ENCODE measurements at places on chromosomes 4 and X.

DNA sequence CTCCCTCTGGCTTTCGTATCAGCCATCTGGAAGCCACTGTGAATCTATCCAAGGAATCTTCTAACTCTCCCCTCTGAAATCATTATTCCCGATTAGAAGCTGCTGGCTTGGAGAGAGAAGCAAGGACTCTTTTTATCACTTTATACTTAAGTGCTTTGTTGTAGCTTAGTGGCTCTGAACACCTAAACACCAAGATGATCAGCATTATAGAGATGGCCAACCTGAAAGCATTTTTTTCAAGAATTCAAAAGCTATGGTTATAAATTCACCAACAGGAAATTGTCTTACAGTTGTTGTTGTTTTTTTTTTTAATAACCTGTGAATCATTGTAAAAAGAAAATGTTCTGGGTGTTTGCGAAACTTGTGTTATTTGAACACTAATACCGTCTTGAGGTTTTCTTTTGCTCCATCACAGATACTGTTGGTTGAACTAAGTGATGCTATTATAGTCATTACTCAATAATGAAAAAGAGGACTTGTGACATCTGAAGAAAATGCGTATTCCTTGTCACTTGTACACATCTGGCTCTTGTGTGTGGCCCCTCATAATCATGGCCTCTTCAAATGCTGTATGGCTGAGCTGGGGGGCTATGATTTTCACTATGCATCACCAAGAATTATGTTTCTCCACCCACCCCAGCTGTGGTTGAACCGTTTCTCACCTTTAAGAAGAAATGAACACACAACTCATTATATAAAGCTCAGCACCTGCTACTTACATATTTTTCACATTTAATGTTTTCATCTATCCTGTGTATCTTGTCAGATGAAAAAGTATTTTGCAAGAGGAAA lies 11.8 kb upstream of the SMIM43 start:
- no peak for DNase-seq

DNA sequence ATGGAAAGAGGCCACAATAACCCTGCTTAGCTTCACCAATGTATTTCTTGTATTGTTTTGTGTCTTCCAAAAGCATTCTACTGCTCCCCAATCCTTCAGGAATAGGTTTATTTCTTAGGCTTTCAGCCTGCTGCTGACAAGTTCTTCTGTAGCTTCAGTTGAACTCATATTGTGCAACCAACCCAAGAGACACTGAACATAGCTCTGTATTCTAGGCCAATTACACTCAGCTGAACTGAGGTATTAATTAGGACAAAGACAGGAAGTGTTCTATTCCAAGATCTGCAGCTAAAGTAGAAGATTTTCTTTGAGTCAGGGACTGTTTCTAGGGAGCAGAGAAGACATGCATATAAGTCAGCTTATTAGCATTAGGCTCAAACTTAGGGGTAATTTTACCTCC lies 151.8 kb downstream of the LHFPL1 start:
- DNase-seq: no peak

- DNase-seq: no peak
These were observed 1646.6 kb upstream of the PCDH7 start for GRCh38 chr4:29073571-29073970.

DNA sequence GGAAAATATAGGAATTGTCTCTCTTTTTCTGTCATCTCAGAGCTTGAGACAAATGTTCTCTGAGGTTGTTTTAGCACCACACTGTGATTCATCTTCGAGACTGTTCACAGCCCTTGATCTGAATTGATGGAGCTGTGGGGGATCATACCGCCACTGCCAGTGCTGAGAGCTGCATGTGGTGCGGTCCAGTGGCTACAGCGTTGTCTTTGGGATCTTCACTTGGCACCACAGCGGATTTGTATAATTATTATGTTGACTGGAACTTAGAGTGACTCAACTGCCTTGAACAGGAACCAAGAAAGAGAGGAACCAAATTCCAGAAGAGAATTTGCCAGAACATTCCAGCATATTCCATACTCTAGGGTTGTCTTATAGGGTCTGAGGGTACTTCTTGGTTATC lies 29.1 kb downstream of the TBL1X start:
- no peak for DNase-seq

GRCh38 chr4:154018659-154019058 lies 229.8 kb upstream of the SFRP2 start:
- DNase-seq: no peak

- DNase-seq: no peak
These were observed 123.5 kb upstream of the WDR1 start for GRCh38 chr4:10239982-10240654.

GRCh38 chrX:98029861-98030260 lies 1146.2 kb downstream of the RPA4 start:
- DNase-seq: no peak

DNA sequence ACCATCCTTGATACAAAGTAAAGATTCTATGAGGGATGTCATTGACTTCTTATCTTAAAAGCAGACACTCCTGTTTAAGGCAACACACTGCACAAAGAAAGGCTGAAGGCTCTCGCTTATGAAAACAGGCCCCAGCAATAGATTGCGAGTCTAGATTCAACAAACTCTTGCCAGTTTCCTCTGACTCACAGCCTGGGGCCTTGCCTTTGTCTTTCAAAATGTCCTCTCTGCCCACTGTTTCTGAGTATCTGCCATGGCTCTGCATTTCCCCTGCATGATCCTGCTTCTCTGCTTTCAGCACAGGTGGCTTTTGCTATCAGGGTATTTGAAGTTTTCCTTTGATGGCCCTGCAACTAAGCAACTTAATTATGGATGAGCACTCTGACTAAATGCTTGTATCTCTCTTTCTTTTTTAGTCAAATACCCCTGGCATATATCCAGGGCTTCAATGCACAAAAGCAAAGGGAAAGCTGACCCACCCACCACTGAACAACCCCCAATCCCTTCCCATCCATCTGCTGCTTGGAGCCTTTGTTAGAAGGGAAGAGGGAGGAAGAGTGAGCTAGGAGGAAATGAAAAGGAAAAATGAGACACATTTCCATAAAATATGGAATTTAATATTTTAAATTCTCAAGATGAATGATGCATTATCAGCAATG lies 32.2 kb downstream of the NDP start:
- DNase-seq: no peak

GRCh38 chr4:46550471-46550870 lies 160.5 kb upstream of the GABRA2 start:
- DNase-seq: no peak

DNA sequence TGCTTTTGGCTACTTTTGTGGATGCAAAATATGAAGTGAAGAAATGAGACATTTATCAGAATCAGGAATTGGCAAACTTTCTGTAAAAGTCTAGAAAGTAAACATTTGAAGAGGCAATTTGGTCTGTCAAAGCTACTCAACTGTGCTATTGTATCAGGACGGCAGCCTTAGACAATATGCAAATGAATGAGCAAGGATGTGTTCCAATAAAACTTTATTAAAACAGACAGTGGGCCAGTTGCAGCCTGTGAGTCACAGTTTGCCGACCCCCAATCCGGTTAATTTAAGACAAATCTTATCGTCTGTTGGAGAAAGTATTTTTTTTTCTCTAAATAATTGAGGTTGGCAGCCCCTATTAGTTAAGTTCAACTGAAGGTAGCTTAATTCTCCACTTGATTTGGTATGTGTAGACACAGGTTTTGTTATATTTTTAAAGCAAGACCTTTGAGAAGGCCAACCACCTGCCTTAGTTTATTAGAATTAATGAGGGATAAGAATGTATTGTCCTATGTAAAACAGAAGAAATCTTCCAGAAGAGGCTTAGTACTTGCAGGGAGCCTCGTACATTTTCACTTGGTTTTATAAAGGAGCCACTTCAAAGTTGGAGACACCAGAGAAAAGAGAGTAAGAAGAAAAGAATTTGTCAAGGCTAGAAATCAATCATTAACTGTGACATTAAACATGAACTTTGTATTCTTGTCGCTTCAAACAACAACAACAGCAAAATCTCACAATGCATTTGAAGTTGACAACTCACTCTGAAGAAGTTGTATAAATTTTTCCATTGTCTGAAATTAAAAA lies 81.6 kb upstream of the FAT1 start:
- DNase-seq: no peak

DNA sequence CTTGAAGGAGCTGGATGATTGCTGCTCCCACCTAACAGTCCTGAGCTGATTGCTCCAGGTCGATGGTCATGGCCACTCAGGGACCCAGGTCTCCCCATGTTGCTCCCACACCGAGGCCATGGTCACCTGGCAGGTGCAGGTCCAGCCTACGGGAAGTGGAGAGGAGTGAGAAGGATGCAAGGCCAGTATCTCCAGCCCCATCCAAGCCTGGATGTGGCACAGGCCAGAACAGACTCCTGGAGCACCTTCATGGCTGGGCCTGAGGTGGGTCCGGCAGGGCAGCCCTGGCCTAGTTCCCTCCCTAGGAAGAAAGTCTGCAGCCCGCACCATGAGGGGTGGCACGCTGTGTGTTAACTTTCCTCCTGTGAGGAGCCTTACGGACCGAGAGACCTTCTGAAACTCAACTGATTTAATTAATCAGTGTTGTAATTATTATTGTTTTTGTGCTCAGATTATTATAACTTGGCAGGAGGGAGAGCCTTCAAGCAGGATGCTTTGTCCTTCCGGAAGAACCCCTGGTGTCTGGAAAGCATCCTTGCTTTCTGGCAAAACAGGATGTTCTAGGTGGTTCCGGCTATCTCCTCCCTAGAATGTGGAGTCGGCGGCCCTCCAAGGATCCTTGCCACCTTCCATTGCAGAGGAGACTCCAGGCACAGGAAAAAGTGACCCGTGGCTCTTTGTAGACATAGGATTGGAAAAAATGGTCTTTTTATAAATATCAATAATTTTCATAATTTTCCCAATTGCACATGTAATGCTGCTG lies 92.3 kb upstream of the ADRA2C start:
- DNase-seq: no peak

DNA sequence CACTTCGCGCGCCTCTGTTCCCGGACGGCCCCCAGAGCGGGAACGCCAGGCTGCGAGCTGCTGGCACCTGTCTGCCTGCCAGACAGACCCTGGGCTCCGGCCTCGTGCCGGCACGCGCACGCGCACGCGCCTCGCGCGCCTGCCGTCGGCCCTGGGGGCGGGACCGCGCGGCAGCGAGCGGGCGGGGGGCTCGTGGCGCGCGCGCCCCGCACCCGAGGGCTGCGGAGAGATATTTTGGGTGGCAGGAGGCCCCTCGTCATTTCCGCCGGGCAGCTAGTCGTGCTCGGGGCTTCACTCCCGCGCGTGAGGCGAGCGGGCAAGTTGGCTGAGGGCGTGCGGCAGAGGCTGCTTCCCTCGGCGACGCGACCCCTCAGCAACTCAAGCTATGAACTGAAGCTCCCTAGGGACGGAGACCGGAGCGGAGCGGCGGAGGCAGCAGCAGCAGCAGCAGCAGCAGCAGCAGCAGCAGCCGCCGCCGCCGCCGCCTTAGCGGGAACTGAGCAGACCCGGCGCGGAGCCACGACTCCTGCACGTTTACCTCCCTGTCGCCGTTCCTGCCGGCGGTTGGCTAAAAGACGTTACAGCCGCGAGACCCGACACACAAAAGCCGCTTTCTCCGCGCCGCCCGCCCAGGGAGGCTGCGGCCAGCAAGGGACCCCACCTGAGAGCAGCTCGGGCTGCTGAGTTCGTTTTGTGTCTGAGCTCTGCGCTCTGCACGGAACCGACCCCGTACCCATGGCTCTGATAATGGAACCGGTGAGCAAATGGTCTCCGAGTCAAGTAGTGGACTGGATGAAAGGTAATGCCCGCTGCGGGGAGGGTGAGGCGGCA lies at the start of gene CNKSR2:
Gene CNKSR2, plus strand, starts transcription at position 256 of the 831 bp plus-strand sequence. Its CDS starts 480 bp downstream, at position 736.
- peak; percentile 74 for DNase-seq

DNA sequence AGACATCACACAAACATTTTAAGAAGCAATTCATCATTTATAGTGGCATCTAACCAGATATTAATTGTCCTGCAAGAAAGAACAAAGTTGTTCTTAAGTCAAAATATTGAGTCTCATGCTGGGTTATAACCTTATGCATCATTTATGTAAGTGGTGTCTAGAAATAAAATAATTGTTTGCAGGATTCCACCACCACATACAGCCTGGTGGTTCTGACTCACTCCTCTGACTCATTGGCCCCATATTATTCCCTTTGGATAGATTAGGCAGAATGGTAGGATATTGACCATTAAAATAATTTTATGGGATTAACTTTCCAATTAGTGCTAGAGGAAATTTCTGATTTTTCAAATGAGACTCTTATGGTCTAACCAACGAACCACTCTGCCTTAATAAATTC lies 384.5 kb downstream of the GRXCR1 start:
- no peak for DNase-seq

DNA sequence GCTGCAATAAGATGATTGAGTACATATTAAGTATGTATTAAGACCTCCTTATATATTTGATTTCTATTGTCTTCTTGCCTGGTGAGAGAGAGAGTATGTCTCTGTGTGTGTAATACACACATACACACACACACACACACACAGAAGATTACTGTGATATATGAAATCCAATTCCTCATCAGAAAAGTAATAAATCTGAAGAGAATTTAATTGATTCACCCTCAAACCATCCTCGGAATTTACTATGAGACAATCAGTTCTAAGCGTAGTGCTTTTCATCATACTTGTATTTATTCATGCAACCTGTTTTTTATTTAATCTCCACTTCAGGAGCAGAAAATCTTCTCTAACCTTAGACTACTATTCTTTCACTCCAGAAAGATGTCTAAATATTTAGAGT lies 62.3 kb upstream of the TLL1 start:
- DNase-seq: no peak

DNA sequence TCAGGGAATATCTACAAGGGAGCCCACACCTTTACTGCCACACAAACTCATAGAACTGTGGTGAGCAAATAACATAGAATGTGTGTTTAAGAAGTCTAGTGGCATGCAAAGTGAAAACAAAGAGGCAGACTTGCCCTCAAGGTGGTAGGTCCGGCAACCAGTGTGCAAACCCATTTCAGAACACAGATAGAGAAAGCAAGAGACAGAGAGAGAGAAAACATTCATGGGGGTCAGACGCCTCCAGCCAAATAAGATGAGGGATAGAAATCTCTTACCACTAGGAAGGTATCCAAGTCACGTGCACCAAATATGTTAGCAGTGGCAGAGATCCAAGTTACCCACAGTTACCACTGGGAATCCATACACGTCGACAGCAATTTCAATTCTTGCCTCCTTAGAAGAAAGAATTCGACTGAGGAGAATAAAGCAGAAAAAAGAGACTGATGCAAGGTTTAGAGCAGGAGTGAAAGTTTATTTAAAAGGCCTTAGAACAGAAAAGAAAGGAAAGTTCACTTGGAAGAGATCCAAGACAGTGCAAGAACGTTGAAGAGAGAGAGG lies 252.8 kb downstream of the NAP1L3 start:
- no peak for DNase-seq

DNA sequence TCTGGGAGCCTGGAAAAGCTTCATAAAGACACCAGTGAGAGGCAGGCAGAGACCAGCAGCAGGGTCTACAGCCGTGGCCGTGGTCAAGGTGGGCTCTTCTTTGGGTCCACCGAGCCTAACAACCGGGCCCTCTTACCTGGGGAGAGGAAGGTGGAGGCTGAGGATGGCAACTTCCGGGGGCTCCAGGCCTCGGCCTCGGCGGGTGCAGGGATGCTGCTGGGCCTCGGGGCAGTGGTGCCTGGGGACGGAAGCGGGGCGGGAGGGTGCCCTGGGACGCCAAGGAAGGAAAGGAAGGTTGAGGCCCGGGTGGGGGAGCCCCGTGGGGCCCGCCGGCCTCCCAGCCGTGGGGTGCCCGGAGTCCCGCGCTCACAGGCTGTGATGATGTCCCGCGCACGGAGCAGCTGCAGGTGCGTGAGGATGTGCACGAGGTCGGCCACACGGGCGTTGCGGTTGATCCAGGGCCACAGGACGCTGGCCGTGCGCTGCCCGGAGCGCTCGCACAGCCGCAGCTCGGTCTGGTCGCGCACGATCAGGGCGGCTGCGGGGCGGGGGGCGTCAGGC lies 561 bp downstream of the IRAK1 start:
- no peak for DNase-seq
